NCI-H2107 (cell line): ENCODE measurements at places on chromosomes 13 and 19.

DNA sequence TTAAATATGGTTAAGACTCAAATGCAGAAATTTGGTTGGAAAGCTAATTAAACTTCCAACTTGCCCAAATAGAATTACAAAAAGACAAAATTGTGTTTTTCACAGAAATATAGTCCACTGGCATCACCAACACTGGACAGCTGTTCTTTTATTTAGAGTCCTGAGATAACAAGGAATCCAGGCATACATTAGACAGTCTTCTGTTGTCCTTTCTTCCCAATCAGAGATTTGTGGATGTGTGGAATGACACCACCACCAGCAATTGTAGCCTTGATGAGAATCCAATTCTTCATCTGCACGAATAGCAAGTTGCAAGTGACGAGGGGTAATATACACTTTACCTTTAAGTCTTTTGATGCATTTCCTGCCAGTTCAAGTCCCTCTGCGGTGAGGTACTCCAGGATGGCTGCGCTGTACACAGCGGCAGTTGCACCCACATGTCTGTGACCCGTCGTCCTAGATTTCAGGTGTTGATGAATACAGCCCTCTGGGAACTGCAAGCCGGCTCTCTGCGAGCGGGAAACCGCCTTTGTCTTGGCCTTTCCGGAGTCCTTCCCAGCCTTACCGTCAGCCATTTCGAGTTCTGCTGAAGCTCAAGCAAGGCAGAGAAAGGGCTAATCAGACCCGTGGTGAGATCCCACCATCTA, 14.7 kb downstream of the UBAC2 start:
- DNase-seq: no peak

GRCh38 chr19:31532034-31532433, 182.8 kb upstream of the TSHZ3 start:
- DNase-seq: no peak

- no peak for DNase-seq
These were observed 6.2 kb downstream of the SULT2B1 start for GRCh38 chr19:48558018-48558684.

DNA sequence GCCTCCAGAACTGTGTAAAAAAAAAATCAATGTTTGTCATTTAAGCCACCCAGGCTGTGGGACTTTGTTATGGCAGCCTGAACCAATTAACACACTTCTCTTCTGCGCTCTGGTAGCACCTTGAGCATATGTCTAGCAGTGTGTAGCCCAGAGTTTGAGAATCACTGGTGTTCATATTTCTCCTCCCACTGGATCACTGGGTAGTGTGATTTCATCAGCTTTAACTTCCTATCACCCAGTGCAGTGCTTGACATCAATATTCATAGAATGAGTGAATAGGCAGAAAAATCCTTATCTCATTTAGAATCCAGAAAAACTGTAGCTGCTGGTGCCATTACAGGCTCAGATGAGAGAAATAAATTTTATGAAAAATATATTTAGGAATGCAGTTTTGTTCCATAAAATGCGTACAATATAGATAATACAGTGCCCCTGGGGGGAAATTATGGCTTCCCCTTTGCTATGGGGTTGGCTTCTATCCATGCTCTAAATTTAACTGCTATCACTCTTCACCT, 30.7 kb upstream of the WASF3 start:
- DNase-seq: no peak

DNA sequence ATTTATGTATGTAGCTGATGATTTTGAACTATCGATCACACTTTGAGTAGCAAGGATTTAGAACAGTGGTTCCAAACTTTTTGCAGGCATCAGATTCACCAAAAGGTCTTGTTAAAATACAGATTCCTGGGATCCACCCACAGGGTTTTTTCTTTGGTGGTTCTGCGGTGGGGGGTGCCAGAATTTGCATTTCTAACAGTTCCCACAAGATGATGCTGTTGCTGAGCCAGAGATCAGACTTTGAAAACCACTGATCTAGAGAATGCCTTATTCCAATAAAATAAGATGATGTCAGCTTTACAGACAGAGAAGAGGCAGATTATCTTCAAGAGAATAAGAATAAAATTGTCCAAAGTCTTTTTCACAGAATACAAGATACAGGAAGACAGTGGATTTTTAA, 80.9 kb upstream of the SHISA2 start:
- no peak for DNase-seq

- DNase-seq: no peak
These were observed 11.3 kb downstream of the PCID2 start for GRCh38 chr13:113196970-113197737.

GRCh38 chr13:34086281-34086680, 268.3 kb downstream of the RFC3 start:
- DNase-seq: no peak

DNA sequence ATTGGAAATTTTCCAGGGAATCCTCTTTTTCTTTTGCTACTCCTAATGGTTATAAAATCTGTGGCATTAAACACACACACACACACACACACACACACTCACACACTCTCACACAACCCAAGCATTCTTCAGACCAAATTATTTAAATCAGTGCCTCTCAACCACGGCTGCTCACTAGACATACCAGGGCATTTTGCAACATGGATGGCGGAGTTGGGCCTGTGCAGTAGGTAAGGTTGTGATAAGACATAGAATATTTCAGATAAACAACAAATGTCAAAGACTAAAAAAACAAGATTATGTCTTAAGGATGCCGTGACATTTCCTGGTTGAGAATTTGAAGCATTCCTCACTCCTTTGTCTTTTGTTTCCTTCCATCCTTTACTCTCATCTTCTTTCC, 443.1 kb downstream of the MYO16 start:
- no peak for DNase-seq

DNA sequence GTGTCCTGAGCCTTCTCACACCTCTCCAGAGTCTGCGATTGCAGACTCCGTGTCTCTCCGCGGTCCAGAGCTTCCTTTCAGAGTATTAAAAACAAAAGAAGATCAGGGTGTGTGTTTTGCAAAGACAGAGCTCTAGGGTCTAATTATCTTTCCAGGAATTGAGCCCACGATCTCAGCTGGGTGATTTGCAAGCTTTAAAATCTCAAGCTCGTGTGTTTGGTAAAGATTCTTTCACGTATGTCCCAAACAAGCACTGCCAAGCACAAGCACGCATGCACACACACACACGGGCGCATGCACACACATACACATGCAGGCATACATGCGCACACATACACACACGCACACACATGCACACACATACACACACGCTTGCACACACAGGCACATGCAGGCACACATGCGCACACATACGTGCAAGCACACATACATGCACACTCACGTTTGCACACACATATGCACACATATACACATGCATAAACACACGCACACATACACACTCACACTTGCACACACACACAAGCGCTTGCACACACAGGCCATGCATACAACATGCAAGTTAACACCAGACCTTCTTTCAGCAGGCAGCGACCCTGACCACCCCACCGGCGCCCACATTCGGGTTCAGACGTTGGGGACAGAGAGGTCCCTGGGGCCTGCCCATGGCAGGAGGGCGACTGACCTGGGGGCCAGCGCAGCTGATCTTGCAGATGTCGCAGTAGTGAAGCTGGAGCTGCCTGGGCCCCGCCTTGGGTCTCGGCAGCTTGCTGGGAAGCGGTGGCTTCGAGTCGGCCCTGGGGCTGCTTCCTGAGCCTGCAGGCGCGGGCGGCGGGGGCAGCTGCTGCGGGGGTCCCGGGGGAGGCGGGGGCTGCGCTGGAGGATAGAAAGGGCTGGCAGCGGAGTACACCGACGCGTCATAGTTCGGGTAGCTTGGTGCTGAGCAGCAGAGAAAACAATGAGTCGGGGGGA, 37.9 kb downstream of the ZFR2 start:
- no peak for DNase-seq

DNA sequence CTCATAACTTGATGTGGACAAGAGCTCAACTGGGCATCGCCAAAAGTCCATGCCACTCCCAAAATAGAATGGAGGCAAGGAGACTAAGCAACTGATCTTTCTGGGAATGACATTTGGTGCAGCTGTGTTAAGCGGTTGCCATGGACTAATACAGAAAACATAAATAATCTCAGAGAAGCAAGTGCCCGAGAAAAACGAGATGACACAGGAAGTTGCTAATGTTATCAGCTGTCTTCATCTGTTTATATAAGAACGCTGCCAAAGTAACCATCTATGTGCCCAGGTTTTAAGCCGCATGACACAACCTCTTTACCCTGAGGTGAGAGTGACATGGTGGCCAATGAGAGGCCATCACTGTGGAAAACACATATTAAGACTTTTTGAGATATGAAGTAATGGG, 54.9 kb upstream of the SACS start:
- DNase-seq: no peak

GRCh38 chr13:44785401-44785800, 203.9 kb downstream of the NUFIP1 start:
- DNase-seq: no peak

- DNase-seq: no peak
These were observed 564 bp downstream of the SPART start for GRCh38 chr13:36345438-36346221.

GRCh38 chr19:35937345-35938281, 1.4 kb downstream of the LRFN3 start:
- no peak for DNase-seq

- no peak for DNase-seq
These were observed 7.2 kb upstream of the SERTM1 start for GRCh38 chr13:36666477-36667229.
